ENCODE measurements at places on chromosomes 12 and 14.

GRCh38 chr12:91677556-91677955 lies 468.1 kb downstream of the BTG1 start:
- DNase-seq, result no peak

- DNase-seq, result no peak
Observed at GRCh38 chr12:121806546-121807423, 3.0 kb downstream of the SETD1B start.

DNA sequence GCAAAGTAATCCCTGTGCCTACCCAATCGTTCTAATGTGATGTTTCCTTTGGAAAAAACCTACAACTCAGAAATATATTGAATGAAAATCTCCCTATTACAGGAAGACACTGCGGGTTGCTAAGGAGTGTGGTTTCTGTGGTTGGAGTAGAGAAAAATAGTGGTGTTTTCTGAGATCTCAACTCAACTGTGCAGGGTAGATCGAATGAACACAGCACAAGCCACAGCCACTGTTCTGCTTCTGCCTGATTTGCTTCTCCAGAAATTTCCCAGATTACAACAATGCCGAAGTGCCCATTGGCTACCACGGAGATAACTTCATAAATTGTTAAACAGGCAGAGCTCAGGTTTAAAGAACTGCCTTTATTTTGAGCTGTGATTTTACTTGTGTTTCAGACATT lies 480.4 kb downstream of the DIO2 start:
- no peak for DNase-seq

- DNase-seq, result no peak
Observed at GRCh38 chr12:100671396-100672074, 98.1 kb downstream of the GAS2L3 start.

GRCh38 chr12:55738123-55739024 lies 4.5 kb upstream of the GDF11 start:
- DNase-seq, result peak; percentile 80

DNA sequence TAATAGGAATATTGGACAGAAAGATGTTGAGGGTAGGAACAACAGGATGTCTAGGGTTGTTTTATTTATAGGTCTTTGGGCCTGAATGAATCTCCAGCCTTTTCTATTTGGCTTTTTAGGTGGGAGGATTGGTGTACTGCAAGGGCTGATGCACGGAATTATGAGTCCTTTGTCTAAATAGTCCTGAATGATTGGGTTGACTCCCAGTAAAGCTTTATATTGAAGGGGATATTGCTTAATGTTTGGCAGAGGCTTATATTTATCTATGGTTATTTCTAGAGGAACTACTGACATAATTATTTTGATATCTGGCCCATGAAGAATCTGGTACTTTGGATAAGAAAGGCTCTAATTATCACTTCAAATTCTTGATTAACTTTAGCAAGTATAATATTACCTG lies 253.6 kb upstream of the AVPR1A start:
- DNase-seq, result no peak

DNA sequence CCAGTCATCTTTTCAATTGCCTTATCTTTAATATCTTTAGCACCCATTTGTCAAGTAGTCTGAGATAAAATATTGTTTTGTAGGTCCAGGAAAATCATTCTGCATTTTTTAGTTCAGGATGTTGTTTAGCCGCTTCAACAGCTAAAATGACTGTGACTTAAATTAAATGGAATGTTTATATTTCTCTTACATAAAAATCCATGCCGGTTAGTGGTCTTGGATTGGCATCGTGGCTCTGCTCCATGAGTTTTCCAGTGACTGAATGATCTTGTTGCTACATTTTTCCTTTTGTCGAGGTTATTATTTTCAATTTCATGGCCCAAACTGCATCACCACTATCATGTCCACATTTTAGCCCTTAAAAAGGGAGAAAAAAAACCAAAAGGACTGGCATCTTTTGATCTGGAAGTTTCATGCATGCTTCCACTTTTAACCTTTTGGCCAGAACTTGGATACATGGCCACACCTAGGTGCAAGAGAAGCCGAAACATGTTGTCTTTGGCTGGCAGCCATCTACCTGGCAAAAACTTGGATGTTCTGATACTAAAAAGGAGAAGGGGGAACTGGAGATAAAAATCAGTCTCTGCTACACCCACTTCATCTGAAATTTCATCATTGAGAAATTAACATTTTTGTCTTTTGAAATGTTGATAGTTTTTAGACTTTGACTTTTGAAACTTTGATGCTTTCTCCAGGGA lies 142.4 kb downstream of the OTOGL start:
- DNase-seq, result no peak

DNA sequence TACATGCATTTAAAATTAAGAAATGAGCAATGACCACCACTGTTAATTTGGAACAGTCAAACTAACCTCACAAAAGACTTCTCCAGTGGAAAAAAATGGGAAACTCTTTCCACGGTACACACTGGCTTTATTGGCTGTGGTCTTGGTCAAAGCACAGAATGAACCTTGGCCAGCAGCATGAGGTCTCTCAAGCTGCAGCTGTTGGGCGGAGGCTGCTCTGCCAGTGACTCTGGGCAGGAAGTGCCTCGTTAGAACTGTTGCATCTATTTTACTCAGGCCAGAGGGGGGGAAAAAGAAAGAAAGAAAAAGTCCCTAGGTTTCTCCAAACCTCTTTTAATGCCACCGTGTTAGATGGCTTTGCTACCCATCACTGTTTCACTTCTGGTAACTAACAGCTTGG lies 279.8 kb upstream of the DIO2 start:
- peak; percentile 72 for DNase-seq

- no peak for DNase-seq
Observed at GRCh38 chr14:44854114-44854513, 107.6 kb downstream of the KLHL28 start.

DNA sequence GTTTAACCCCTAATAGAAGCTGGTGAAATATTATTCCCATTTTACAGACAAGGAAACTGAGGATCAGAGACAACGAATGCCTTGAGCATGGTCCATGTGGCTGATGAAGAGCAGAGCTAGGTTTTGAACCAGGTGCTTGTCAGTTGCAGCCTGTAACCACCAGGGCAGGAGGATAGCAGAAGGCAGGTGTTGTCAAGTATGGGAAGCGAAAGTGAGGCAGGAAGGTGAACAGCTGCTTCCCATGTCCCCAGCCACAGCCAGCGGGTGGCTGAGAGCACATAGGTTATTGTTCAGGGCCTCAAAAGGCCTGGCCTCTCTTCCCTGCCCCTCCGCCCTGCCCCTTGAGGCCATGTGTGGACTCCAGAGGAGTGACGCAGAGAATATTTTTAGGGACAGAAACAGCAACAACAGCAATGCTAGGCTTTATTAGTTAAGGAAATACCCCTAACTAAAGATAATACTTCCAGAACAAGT lies 39.6 kb downstream of the IQSEC3 start:
- DNase-seq, result peak; percentile 66
